ENCODE measurements at places on chromosomes 1 and 21.

DNA sequence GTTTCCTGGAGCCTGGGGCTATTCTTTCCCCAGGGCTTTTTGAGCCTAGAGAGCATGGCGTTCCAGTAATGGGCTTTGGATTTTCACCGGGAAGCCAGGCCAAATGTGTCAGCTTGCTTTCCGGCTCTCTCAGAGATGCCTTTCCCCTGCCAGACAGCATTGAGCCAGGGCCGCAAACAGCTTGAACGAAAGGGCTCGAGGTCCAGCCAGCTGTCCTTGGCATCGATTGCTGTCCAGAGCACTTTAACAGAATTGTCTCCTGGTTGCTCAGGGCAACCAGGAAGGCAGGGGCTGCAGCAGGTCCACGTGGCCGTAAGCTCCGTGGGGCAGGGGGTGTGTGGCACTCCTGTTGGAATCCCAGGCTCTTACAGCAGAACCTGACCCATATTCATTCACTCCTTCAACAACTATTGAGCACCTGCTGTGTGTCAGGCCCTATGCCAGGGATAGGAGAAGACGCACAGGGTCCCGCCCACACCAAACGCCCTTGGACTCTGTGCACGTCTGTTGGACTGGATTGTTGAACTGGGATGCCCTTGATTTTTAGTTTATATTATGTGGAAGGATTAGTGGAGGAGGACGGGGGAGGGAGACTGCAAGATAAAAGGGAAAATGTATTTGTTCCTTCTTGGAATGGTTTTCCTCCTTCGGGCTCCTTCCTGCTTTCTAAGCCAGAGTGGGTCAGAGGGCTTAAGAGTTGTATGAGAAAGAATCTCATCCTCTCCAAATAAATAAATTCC, 38.7 kb upstream of the EFHD2 start:
- no peak for DNase-seq

DNA sequence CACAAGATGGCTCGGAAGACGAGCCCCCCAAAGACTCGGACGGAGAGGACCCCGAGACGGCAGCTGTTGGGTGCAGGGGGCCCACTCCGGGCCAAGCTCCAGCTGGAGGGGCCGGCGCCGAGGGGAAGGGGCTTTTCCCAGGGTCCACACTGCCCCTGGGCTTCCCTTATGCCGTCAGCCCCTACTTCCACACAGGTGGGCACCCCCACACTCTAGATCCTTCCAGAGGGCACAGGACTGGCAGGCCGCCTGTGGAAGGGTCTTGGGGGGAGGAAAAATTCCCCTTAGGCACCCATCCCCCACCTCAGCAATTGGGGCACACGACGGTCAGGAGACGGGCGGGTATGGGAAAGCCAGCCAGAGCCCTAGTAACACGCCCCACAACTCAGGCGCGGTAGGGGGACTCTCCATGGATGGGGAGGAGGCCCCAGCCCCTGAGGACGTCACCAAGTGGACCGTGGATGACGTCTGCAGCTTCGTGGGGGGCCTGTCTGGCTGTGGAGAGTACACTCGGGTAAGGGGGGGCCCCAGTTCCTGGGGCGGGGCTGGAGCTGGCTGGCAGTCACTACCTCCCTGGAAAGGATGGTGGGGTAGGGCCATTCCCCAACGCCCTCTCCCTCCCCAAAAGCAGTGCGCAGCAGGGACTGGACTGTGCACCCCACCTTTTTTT, 16.1 kb downstream of the NOC2L start:
- no peak for DNase-seq

DNA sequence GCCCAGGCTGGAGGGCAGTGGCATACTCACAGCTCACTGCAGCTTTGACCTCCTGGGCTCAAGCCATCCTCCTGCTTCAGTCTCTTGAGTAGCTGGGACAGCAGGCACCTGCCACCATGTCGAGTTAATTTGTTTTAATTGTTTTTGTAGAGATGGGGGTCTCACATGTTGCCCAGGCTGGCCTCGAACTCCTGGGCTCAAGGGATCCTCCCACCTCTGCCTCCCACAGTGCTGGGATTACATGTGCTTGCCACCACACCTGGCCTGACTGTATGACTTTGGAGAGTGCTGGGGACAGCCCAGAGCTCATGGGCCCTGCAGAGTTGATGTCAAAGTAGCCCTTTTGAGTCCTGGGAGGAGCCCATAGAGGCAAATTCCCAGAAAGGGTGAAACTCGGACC, 1.8 kb downstream of the OBSCN start:
- DNase-seq, result no peak

- no peak for DNase-seq
These were observed 102.5 kb upstream of the KAZN start for GRCh38 chr1:14495996-14496395.

- DNase-seq, result no peak
These were observed 141.2 kb downstream of the ZBTB18 start for GRCh38 chr1:244192325-244192724.

GRCh38 chr1:2534687-2535441, 4.8 kb upstream of the HES5 start:
- no peak for DNase-seq

DNA sequence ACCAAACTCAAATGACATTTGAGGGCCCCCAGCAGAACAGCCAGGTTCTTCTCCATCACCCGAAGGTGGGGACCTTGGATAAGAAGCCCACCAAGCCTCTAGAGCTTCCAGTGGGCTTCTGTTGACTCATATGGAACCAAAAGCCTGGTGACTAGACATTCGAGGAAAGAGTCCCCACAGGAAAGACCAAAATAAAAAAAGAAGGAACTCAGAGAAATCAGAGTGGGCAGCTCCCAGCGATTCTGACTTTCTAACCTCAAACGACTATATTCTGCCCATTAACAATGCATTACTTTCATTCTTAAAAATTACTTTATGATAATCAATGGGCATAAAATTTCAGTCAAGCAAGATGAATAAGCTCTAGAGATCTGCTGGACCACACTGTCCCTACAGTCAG, 9.6 kb upstream of the CHIT1 start:
- no peak for DNase-seq

- no peak for DNase-seq
These were observed 112.1 kb downstream of the RUNX1 start for GRCh38 chr21:34936883-34937563.

GRCh38 chr1:182909578-182909977, 43.4 kb downstream of the SHCBP1L start:
- no peak for DNase-seq

GRCh38 chr1:21294266-21294989, 4.2 kb upstream of the ECE1 start:
- no peak for DNase-seq

GRCh38 chr1:44801491-44802305, 1.5 kb downstream of the PLK3 start:
- peak; percentile 35 for DNase-seq

DNA sequence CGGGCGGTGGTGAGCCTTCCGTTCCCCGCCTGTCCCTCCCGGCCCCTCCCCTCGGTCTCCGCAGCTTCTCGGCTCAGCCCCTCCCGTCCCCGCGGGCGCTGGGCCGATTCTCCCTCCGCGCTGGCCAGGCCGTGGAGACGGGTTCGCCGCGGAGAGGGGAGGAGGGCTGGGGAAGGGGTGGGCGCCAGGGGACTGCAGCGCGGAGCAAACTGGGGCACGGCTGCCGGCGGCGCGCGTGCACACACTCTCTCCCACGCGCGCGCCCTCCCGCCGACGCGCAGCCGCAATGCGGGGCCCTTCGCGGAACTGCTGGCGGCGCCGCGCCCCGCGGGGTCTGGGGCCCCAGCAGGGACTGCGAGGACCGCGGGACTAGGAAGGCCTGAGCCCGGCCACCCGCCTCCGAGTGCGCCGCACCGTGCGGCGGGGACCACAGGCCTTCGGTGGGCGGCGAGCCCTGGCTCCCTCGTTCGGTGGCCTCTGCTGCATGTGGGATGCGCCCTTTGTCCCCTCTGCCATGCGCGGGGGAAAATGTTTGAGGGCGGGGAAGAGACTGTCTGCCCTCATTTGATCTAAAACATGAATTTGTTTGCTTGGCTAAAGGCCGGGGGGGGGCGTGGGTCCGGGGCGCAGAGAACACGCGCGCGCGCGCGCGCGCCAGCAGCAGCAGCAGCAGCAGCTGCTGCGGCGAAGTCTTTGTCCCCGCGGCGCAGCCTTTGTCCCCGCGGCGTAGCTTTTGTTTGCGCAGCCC, 90.7 kb upstream of the VAMP3 start:
- DNase-seq, result no peak

DNA sequence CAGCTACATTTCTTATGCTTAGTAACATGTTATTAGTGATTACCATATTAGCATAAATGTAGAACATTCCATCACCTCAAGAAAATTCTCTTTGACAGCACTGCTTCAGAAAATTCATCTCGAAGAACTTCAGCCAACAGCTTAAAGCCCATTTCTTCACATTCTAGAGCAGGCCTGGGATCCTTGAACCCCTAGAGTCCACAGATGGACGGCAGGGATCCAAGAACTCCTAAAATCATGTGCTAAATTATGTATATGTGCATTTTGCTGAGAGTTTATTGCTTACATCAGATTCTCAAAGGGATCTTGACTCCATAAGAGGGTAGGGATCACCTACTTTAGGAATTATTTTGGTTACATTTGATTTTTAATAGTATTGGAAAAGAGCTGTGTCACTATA, 76.2 kb upstream of the TEKT2 start:
- no peak for DNase-seq

Data from hematopoietic multipotent progenitor cell treated with erythropoietin and hydrocortisone succinate and interleukin-3 and kit ligand, for 17 days (in vitro differentiated cells).